ENCODE measurements at places on chromosomes 6 and 20.

GRCh38 chr6:150992703-150993102 lies 127.2 kb downstream of the MTHFD1L start:
- no peak for DNase-seq

- peak; percentile 66 for DNase-seq
Observed at GRCh38 chr6:168088161-168089053, 9.4 kb upstream of the FRMD1 start.

DNA sequence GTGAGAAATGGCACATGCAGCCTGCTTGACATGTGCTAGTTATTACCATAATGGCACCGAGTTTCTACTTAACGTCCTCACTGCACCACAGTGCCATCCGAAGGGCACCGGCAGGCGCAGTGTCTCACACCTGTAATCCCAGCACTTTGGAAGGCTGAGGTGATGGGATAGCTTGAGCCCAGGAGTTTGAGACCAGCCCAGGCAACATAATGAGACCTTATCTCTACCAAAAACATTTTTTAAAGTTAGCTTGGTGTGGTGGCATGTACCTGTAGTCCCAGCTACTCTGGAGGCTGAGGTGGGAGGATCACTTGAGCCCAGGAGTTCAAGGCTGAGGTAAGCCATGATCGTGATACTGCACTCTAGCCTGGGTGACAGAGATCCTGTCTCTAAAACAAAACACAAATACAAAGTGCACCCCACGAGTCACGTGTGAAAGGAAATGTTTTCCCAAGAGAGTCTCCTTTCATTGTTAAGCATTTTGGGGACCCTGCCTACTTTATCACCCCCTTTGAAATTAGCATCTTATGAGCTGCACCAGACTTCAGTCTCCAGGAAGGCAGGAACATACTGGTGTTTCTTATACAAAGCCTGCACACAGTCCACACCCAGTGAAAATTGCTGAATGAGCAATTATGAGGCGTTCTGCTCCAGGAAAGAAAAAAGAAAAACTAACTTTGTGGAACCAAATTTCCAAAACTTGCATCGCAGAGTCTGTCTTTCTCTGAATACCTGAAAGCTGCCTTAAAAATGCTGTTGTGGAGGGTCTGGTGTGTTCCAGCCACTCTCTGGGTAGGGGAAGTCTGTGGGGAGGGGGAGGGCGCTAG lies 47.1 kb upstream of the FOXQ1 start:
- no peak for DNase-seq

GRCh38 chr6:75096966-75097365 lies 108.9 kb downstream of the COL12A1 start:
- no peak for DNase-seq

- DNase-seq = no peak
Observed at GRCh38 chr6:162999575-163000285, 272.0 kb downstream of the PACRG start.

DNA sequence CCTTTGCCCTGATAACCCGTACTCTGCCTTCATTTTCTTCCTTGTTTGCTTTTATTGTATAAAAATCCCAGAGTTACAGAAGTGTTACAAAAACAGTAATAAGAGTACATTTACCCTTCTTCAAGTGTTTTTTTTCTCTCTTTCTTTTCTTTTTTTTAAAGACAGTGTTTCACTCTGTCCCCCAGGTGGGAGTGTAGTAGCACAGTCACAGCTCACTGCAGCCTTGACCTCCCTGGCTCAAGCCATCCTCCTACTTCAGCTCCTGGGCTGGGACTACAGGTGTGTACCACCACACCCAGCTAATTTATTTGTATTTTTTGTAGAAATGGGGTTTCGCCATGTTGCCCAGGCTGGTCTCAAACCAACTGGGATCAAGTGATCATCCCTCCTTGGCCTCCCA lies 402.7 kb downstream of the CDKAL1 start:
- no peak for DNase-seq

DNA sequence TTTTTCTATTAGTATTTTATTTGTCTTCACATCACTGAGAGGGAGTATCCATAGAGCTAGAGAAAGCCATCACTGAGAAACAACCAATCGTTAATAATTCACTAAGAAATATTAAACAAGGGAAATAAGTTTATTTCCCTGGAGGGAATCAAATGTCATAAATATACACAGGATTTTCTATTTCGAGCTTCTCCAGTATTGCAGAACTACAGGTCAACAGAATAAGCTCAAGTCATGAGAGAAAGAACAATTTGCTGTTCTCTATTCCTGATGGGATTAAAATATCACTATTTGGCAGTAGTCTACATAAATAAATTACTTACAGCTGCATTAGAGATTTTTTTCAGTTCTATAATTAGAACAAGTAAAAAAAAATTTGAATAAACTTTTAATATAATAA lies 2.2 kb upstream of the FAM162B start:
- DNase-seq = no peak
